Pancreas (tissue), 10 donors: ENCODE measurements at places on chromosomes 2 and 18.

GRCh38 chr2:46146866-46147502 is 150.2 kb upstream of the EPAS1 start:
- DNase-seq = no peak

GRCh38 chr2:10305254-10305635 is 2.5 kb downstream of the HPCAL1 start:
- no peak for DNase-seq

GRCh38 chr2:100321866-100322820 is at the start of gene LONRF2:
Gene LONRF2, minus strand, starts transcription at chr2:100322501. Its CDS starts 408 bp downstream, at chr2:100322093.
- peak; percentile 76 for DNase-seq

- peak; percentile 2 for DNase-seq
Observed at GRCh38 chr18:10022365-10022764, 108.5 kb downstream of the VAPA start.

GRCh38 chr2:159982842-159983785 is 79.3 kb downstream of the PLA2R1 start:
- no peak for DNase-seq

- DNase-seq = no peak
Observed at GRCh38 chr2:9654452-9655100, 23.8 kb upstream of the YWHAQ start.

GRCh38 chr2:96921561-96922319 is 51.9 kb upstream of the SEMA4C start:
- no peak for DNase-seq

DNA sequence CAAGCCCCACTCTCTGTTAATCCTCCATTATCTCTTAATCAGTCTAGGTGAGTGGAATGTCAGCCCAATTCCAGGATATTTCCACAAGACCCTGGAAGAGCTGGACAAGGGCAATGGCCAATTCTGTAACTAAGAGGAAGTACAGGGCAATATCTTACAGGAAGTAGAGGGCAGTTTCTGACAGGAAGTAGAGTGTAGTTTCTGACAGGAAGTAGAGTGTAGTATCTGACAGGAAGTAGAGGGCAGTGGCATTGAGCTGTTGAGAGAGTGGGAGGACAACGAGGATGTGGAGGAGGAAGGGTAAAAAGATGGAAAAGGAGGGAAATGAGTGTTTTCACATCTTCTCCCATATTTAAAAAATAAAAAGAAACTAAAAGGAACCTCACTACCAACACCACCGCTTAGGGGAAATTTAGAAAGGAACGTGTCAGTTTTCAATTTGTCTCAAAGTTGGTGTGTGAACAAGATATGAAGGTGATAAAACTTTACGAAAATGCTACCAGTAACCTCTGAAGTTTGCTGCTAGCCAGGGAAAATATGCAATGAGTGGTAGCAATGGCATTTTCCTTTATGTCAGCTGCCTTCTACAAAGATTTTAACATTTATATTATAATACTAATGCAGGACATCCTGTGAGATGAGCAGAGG is 430.9 kb upstream of the HNRNPA3 start:
- no peak for DNase-seq

DNA sequence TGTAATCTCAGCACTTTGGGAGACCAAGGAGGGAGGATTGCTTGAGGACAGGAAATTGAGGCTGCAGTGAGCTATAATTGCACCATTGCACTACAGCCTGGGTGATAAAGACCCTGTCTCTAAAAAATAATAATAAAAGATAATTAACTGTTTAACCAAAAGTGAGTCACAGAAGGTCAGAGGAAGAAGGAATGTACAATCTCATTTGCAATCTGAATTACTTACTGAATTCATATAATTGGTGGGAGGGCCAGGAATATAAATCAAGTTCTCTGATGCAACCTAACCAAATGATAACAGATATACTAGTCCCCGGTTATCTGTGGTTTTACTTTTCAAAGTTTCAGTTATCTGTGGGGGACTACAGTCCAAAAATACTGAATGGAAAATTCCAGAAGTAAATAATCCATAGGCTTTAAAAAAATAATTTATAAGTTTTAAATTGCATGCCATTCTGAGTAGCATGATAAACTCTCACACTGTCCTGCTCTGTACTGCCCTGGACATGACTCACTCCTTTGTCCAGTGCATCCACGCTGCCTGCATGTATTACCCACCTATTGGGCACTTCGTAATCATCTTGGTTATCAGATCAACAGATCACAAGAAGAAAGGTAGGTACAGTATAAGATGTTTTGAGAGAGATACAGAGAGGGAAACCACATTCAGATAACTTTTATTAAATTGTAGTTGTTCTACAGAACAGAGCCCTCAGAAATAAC is 12.8 kb upstream of the MATN3 start:
- no peak for DNase-seq

- DNase-seq = no peak
Observed at GRCh38 chr2:128465246-128466170, 146.8 kb upstream of the HS6ST1 start.
